Activated T-helper 1 cell treated with anti-CD3 and anti-CD28 coated beads, Interleukin-2, amount 50 U/mL, for 16 hours (primary cell): ENCODE measurements at places on chromosomes 16 and 17.

- no peak for DNase-seq
Measured at GRCh38 chr16:87955302-87956097, 4.3 kb downstream of the BANP start.

DNA sequence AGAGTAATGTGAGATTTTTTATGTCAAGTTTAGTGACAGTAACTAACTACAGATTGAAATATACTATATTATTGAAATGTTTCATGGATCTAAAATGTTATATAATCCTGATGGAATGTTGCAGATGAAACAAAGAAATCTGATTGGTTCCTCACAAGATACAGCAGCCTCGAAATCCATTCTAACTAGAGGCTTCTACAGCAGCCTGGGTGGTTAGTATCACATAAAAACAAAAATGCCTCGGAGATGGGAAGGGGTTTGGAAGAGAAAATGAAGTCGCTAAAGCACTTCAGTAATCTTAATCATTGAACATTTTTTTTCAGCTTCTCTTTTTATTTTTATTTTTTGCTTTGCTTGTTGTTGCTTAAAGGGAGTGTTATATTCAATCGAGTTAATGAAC lies 75.2 kb downstream of the TANC2 start:
- no peak for DNase-seq

DNA sequence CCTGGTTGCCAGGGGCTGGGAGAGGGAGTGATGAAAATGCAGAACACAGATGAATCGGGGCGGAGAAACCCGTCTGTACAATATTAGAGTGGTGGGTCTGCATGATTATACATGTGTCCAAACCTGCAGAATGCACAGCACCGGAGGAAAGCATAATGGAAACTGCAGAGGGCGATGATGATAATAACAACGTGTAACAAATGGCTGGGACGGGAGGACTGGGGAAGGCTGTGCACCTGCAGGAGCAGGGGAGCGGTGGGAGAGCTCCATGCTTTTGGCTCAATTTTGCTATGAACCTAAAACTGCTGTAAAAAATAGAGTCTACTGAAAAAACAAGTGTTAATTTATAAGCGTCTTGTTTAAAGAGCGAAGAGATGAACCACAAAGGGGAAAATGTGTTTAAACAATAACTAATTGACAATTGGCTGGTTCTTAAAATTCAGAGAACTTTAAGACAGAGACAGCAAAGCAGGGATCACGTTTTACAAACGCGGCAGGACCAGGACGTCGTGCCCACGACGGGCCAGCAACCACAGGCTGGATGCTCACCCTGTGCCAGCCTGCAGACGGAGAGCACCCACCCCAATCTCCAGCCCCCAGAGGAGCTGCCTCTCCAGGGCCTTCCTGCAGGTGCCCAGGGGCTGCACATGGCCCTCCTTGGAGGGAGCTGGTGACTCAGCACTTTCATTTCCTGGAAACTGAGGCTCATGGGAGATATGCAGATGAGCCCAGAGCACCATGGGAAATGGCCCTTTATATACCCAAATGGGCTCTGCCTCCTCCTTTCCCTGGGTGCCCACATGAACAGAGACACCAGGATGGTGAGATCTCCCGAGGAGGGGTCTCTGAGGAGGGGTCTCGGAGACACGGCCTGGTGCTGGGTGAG lies at the start of gene TEX19:
TEX19 (plus strand) TSS at position 783 of the 886 bp plus-strand sequence. CDS start 2,904 bp downstream, outside the sequence.
- DNase-seq: no peak

DNA sequence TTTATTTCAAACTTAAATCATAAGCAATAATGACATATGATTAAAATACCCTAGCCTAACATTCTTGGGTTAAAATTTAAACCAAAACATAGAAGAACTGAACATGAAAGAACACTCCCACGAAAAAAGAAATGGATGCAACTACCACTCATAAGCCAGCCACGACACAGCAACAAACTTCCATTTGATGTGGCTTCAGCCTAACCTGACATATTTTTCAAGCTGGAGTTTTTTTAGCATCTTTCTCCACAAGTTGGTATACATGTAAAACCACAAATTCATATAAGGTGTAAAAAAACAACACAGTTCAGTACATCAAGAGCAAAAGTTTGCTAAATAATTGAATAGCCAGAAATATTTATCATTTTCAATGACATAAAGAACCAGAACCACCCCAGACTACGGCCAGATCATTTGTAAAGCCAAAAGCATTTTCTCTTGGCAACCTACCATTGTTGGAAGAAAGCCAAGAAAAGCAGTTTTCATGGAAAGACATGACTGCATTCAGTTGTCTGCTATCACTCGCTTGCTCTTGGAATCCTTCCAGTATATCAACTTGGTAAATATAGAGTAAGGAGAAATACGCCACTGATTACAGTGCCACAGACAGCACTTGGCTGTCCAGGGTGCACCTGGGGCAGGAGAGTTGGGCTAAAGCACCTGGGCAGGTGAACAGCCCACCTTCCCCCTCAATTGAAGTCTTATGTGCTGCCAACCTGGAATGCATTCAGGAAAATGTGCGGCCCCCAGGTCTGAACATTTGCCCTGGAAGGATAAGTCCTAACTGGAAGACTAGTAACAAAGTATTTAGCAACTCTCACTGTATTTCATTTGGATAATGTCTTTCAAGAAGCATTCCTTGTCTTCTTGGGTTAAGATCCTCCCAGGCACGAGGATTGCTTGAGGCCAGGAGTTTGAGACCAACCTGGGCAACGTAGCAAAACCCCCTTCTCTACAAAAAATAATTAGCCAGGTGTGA lies 60.5 kb downstream of the CREBBP start:
- no peak for DNase-seq

GRCh38 chr17:28033972-28034714 lies 8.3 kb upstream of the NLK start:
- DNase-seq: no peak

GRCh38 chr16:85464383-85465305 lies 148.5 kb upstream of the GSE1 start:
- no peak for DNase-seq

DNA sequence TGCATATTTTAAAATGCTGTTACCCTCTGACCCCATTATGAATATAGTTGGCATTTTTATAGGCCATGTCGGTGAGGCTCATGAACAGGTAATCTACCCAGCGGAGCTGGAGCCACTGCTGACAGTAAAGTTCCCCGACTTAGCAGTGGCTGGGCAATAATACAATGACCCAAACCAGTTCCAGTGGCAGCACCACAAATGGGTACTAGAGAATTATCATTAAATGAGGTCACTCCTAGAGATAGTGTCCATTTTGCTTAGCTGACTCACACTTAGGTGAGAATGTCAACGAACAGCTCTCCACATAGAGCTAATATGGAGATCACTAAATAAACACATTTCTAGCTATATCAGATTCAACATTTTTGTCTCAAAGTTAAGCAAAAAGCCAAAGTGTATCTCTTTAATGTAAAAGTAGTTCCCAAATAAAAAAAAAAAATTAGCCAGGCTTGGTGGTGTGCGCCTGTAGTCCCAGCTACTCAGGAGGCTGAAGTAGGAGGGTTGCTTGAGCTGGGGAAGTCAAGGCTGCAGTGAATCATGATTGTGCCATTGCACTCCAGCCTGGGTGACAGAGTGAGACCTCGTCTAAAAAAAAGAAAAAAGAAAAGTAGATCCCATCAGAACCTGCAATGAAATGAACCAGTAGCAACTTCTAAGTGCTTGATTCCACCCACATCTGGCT lies 7.4 kb downstream of the MYO1D start:
- DNase-seq: no peak

GRCh38 chr17:66330646-66331037 lies 28.2 kb downstream of the PRKCA start:
- DNase-seq: no peak
